ENCODE measurements at places on chromosomes 7 and 10.

DNA sequence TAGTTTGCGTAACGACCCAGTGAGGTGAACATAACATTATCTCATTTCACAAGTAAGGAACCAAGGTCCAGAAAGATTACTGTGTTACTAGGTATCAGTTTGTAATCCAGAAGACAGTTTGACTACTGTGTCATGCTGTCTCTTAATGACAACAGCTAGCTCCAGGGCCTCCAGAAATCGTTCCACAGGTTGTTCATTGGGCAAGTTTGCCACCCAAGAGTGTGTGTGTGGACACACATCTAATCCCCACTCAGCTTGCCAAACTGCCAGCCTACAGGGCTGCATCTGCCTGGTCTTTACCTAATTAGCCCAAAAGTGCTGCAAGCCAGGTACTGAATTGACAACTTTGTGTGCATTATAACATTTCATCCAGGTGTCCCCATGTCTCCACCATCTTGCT lies 27.9 kb upstream of the SLC16A12 start:
- no peak for DNase-seq

DNA sequence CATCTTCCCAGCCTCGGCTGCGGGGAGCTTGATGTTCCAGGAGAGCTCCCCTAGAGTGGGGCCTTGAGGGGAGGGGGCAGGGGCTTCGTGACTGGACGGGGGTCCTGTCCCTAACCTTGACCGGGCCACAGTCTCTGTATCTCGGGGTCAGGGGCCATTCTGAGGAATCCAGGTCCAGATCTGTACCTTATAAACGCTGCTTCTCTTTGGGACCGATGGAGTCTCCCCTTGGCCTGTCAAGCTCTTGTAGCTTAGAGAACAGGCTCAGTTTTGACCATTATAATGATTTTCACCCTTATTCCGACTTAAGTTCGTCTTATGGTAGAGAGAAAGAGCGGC lies 831 bp downstream of the ZKSCAN5 start:
- no peak for DNase-seq

DNA sequence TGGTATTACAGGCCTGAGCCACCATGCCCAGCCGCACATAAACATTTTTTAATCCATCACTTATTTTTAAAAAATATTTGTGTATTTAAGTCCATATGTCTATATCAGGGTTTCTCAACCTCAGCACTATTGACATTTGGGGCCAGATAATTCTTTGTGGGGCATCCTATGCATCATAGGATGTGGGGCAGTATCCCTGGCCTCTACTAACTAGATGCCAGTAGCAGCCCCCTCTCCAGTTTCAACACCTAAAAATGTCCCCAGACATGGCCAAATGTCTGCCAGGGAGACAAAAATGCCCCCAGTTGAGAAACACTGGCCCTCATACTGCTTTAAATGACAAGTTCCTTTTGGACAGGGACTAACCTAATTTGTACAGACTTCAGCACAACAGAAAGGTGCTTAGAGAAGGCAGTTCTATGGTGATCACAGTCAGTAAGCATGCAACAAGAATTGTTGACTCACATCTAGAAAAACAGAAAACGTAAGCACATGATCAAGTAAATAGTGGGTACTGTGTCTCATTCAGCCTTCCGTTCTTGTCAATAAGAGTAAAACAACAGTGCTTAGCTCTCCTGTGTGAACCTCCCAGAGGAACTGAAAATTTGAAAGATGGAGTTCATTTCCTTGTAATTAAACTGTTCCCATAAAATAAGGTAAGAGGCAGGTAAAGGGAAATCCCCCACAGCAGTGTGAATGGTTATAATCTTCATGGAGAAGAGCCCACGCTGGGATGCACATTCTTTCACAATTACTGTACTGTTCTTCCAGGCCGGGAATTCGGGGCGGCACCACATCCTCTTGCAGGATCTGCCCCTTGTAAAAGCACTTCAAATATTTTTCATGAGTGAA lies 17.3 kb upstream of the ADRB1 start:
- DNase-seq: peak; percentile 37

GRCh38 chr7:82678259-82678658 lies 234.7 kb upstream of the CACNA2D1 start:
- no peak for DNase-seq

- peak; percentile 58 for DNase-seq
These were observed 76.3 kb upstream of the ABCB5 start for GRCh38 chr7:20539201-20539600.

- DNase-seq: no peak
These were observed 13.5 kb downstream of the BHLHA15 start for GRCh38 chr7:98224701-98225181.

- DNase-seq: no peak
These were observed 115.7 kb downstream of the CACNA2D1 start for GRCh38 chr7:82327898-82328297.

DNA sequence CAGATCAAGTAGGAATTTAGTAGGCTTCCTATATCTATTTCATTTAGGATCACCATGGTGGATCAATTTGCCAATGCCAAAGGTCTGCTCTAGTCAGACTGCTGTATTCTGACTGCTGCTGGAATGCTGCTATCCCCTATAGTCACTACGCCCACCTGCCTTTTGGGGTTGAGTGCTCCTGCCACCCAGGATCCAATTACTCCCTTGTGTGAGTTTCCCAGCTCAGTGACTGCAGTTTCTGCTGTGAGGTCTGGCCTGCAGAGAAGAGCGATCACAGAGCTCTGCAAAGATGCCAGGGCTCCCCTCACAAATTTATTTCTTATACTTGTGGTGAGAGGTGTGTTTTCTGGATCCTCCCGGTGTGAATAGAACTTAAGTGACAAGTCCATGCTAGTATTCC lies 88.1 kb upstream of the FOXI2 start:
- no peak for DNase-seq

GRCh38 chr10:19954601-19955000 lies 138.4 kb downstream of the PLXDC2 start:
- DNase-seq: no peak

DNA sequence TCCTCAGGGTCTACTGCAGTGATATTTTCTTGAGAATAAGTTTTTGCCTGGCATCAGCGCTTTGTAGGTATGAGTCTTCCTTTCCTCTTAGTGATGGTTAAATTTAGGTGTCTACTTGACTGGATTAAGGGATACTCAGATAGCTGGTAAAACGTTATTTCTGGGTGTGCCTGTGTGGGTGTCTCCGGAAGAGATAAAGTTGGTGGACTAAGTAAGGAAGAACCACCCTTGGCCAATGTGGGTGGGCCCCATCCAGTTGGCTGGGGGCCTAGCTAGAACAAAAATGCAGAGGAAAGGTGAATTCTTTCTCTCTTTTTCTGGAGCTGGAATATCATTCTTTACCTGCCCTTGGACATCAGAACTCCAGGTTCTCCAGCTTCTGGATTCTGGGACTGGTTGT lies 138.8 kb downstream of the ADCYAP1R1 start:
- no peak for DNase-seq

GRCh38 chr7:42448901-42449300 lies 211.9 kb upstream of the GLI3 start:
- DNase-seq: no peak

GRCh38 chr7:46175221-46175620 lies 254.1 kb upstream of the IGFBP3 start:
- DNase-seq: no peak

DNA sequence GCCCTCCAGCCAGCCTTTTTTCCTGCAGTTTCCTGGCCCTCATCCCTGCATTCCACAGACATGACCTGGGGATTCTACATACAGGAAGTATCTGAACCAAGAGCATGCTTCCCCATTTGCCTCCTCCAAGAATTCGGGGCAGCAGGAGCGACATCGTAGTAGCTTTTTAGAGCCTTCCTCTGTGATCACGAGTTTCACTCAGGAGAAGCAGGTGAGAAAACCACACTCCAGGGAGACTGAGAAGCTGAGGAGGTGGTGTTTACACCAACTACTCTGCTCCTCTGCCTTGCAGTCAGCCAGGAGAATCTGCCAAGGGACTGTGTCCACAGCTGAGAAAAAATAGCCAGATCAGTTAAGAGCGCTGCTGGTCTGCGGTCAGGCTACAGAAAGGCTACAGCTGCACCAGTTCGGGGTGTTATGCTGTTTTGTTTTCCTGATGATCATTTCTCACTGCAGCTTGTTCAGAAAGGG lies 54.1 kb downstream of the HSPA12A start:
- DNase-seq: no peak

GRCh38 chr10:130491693-130492050 lies 355.5 kb downstream of the GLRX3 start:
- no peak for DNase-seq

- DNase-seq: no peak
These were observed 906 bp downstream of the DKK1 start for GRCh38 chr10:52314822-52315552.

DNA sequence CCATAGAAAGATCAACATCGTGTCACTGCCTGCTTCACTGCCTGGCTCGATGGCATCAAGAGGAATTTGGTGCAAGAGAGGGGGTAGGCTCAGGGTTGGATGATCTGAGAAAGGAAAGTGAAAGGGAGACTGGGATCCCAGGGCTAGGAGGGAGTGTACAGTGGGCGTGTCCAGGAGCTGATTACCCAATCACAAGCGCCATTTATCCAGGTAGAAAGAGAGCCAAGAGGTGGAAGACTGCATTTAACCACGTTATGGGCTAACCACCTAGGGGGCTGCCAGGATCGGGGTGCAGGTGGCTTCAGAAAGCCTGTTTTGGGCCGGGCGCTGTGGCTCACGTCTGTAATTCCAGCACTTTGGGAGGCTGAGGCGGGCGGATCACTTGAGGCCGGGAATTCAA lies 10.3 kb downstream of the PODXL start:
- no peak for DNase-seq

DNA sequence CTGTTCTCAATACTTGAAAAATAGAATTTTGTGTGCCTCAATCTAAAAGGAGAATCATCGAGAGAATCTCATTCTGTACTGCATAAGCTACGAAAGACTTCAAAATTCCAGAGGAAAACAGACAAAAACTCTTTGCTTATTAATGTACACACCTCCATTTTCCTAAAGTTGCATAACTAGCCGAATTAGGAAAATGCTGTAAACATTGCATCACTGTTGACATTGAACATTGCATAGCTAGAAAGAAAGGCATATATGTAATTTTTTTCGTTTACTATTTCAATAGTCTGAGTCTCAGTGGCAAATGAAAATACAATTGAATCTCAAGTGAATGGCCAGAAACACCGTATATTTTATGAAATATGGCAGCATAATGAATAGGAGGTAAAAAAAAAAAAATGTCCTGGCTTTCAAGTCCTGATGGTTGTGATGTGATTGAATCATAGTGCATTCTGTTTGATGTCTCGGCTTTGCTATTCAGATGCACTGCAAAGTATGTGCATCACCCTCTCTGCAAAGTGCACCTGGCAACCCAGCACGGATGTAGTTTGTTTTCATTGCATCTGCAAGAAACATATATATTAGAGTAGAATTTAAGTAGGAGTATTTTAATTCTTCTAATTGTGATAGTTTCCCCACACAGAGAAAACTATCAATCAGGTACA lies 196.7 kb downstream of the VTI1A start:
- no peak for DNase-seq

DNA sequence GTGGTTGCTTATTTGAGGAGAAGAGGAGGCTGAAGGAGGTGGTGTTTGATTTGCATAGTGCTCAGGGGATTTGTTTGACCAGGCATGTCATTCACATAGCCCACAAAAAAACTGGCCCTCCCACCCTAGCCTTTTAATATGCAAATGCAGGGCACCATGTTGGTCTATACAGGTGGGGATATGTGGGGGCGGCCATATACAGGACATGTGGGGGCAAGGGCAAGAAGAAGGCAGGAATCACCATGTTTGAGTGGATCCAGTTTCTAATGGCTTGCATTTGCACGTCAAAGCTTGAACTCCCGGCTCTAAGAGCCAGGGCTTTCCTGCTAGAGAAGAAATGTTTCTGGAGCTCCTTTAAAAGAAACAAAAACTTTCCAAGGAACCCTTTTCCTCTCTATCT lies 541.0 kb downstream of the ZWINT start:
- no peak for DNase-seq

- DNase-seq: no peak
These were observed 646 bp downstream of the SGCE start for GRCh38 chr7:94655126-94655847.

- no peak for DNase-seq
These were observed 267.5 kb upstream of the SP4 start for GRCh38 chr7:21160401-21160800.

- DNase-seq: no peak
These were observed 487.4 kb downstream of the DNAJB6 start for GRCh38 chr7:157824011-157824818.

DNA sequence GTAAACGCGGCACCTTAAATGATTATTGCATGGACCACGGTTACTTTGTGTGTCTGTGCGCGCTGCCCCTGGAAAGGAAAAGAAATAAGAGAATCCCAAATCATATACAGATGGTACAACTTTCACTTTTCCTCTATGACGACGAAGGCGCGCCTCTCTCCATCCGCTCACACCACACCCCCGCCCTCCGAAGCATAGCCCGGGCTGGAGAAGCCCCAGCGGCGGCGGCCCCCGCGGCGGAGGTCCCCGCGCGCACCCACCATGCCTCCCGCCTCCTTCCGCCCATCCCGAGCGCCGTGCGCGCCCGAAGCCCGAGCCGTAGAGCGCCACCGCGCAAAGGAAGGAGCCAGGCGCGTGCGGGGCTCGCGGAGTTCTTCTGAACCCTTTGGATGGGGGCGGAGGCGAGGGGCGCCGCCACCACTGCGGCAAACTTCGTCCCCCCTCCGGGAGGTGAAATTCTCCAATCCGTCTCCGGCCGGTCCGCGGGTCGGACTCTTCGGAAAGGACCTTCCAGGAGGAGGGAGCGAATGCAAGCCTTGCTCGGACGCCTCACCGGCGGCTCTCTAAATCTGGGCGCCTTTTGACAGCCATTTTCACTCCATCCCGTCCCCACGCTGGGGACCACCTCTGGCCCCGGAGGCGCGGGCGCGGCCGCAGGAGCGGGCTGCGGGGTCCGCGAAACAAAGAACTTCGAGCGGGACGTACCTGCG lies 588 bp downstream of the GLI3 start:
- DNase-seq: no peak

DNA sequence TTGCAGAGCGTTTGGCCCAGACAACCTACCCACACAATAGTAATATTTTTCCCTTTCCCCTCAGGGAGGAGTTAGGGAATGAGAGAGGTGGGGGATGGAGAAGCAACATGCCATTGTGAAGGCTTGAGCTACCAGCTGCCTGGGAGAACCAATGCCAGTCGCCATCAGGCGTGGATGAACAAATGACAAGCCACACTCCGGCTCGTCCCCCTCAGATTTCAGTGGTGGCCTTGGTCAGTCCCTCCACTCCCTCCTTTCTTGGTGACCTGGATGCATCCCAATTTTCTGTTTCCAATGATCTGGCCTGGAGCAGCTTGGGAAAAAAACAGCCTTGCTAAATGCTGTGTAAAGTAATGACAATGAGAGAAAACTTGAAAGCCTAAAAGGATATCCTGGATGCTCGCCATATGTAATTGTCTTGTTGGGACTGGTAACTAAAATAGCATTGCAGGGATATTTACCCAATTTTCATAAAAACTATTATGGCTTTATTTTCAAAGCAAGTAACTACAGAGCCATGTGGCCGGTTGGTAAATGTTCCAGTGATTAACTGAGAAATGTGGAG lies 110.7 kb downstream of the ICA1 start:
- no peak for DNase-seq

GRCh38 chr7:106514881-106515280 lies 146.1 kb downstream of the CCDC71L start:
- DNase-seq: no peak

- DNase-seq: no peak
These were observed 58.3 kb upstream of the PPP1R3C start for GRCh38 chr10:91690996-91691676.
